ENCODE measurements at places on chromosomes 4 and X.

GRCh38 chr4:185304541-185304940, 91.2 kb downstream of the LRP2BP start:
- DNase-seq: no peak

DNA sequence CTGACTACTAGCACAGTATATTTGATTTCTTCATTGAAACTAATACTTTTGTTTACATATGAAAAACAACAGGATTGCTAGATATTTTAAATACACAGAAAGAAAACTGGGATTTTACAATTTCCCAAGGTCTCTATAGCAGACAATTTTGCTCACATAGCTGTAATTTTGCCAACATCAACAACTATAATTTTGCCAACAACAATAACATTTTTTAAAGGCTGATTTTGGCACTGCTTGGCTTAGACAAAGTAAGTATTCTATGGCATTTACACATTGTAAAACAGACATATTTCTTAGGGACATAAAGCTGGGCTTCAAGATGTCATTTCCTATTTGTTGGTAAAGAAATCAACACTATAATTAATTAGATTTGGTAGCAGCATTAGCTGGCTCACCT, 922.1 kb downstream of the RAB28 start:
- no peak for DNase-seq

- DNase-seq: peak; percentile 47
Observed at GRCh38 chr4:24473309-24473721, 111.0 kb downstream of the DHX15 start.

DNA sequence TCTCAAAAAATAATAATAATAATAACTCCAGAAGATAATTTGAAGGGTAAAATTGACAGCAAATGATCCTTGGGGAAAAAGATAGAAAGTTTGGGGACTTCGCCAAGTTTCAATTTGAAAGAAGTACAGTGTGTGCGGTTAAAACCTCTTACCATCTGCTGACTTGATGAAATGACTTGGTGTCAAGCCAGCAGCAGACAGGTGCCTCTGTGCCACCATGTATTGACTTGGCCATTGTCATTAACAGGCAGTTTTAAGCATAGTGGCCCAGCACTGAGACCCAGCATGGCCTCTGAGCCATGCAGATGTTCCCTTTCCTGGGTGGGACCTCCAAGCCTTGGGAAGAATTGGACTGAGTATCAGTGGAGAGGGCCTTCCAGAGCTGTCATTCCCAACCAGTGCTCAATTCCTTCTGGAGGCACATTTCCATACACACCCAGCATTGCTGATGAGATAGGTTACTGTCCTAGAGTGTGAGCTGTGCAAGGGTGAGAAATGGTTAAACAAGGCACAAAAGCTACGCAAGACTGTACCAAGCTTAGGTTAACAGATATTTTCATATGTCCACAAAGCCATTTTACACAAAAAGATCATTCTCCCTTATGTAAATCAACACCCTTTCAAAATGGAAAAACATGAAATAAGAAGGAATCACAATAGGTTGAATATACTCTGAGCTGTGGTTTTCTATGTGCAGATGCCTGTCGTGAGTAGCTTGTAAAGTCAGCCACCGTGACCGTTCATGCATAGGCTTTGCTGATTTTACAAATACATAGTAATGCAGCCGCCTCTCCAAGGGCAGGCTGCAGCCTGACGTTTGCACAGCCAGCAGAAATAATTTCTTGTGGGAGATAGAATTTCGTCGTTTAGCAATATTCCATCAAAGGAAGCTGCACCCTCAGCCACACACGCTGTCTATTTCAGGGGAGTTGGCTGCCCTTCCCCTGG, 59.4 kb upstream of the FBXW7 start:
- DNase-seq: no peak

DNA sequence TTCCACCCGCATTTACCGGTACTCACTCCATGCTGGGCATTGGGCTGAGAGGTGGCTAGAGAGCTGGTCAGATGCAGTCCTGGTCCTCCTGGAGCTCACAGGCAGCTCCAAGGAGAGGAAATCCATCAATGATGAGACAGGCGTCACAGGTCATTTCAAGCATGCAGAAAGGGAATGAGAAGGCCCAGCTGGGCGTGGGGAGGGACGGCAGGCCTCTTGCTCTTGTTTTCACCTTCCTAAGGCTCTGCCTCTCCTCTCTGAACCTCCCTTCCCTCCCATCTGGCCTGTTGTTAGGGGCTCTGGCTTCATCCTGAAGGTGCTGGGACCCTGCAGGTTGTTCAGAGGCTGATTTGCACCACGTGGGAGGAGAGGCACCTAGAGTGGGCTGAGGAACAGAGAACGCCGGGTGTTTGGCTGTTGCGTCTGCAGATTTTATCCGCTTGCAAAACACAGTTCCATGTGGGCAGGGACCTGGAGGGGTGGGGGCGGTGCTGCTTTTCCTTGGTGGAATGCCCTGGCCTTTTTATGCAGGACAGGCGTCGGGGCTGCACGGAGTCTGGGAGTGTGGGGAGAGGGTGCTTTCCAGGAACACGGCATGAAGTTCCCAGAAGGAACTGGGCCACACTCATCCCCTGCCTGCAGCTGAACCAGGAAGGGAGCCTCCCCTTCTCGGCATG, 81.5 kb upstream of the PSAPL1 start:
- DNase-seq: no peak

DNA sequence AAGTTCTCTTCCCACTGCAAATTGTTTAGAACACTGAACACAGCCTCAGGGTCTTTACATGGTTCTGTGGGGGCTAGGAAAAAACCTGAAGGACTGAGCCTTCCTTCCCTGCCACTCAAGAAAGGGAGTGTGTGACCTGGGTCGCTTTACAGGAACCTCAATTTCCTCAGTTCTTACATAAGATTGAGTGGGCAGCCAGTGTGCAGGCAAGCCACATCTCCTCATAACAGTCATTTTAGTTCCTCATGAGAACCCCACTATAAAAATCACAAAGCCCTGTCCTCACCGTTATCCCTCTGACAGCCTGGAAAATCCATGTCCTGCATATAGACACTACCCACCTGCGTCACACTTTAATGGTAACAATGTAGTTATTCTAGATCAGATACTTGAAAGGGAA, 2.1 kb upstream of the ETDC start:
- no peak for DNase-seq

GRCh38 chr4:3079694-3080123, 5.2 kb downstream of the HTT start:
- no peak for DNase-seq

DNA sequence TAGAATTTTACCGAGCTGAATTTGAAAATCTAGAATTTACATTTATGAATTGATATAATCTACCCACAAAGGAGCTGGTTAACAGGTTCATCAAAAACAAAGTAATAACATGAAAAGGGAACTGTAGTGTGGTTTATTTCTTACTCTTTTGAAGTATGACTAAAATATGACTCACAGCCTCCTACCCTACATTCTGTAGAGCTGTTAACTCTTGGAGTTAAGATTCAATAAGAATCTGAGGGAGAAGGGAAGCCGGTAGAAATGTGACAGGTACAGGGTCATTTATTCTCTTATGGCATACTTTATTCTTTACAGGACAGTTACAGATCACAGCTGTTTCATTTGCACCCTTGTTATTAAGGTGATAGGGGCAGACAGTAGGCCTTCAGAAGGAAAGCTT, 132.2 kb upstream of the FAM47B start:
- no peak for DNase-seq

DNA sequence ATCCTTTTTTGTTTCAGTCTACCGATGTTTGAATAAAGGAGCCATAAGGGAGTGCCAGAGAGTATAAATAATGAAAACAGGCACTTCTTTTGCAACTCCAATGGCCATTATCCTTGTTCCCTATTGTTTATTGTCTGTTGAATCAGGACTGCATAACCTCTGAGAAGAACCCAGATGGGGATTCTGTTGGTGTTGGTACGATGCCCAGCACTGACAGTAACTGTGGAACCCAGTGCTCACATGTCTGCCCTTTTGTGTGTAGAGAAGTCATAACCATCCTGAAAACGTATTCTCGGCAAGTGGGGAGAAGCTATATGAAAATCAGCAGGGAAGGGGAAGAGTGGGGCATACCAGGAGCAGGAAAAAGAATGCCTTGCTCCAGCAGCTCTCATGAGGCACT, 195.1 kb upstream of the EDNRA start:
- no peak for DNase-seq

GRCh38 chr4:170088716-170089115, 1.0 kb downstream of the AADAT start:
- no peak for DNase-seq

GRCh38 chr4:75036046-75036830, 103.3 kb downstream of the PARM1 start:
- DNase-seq: no peak

- DNase-seq: no peak
Observed at GRCh38 chr4:176753049-176753448, 39.7 kb downstream of the VEGFC start.

GRCh38 chr4:18109676-18110075, 88.1 kb upstream of the LCORL start:
- no peak for DNase-seq

DNA sequence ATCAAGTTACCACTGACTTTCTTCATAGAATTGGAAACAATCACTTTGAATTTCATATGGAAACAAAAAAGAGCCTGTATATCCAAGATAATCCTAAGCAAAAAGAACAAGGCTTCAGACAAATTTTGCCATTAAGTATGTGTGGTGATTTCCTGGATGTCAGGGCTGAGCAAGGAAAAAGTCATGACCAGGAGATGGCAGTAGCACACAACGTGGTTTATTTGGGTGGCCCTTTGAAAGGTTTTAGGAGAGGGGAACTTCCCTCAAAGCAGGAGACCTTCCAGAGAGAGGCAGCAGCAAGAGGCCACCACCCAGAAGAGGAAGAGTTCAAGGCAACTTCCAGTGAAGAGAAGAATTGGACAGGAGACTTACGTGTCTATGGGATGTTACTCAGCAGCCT, 18.1 kb upstream of the ZXDB start:
- no peak for DNase-seq

DNA sequence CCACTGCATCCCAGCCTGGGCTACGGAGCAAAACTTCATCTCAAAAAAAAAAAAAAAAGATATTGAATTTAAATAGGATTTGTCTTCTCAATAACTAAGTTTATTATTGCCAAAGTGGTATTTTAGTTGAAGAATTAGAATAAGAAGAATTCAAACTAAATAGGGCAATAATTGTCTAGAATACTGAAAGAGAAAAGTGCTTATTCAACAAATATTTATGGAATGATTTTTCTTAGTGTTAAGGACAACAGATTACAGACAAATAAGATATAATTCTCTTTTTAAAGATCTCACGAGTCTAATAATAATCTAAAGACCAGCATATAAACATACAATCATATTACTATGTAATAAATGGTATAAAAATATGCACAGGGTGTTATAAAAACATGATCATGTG, 33.6 kb upstream of the ZFP42 start:
- DNase-seq: no peak

- no peak for DNase-seq
Observed at GRCh38 chr4:99381588-99382175, 29.1 kb upstream of the ADH1C start.

DNA sequence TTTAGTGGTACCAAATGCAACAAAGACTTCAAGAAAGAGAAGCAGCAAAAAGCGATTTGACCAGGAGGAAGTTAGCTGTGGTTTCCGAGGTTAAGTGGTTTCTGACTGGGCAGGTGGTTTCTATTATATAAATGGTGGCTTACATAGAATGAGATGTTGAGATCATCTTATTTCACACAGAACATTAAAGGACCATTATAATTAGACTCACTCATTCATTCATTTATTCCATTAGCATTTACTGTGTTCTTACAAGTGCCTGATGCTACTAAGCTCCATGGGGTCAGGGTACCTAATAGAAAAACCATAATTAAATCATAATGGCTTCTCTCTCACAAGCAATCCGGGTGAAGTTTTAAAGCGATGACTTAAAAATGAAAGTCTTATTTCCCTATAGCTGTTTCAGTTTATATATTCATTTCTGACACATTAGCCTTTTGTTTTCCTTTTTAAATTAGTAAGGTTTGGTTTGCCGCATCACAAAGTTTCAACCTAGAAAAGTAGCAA, 10.6 kb downstream of the TSPAN6 start:
- DNase-seq: no peak
